ENCODE measurements at places on chromosomes 11 and 22.

GRCh38 chr11:62611705-62612365, 740 bp downstream of the EML3 start:
- DNase-seq = peak; percentile 72

DNA sequence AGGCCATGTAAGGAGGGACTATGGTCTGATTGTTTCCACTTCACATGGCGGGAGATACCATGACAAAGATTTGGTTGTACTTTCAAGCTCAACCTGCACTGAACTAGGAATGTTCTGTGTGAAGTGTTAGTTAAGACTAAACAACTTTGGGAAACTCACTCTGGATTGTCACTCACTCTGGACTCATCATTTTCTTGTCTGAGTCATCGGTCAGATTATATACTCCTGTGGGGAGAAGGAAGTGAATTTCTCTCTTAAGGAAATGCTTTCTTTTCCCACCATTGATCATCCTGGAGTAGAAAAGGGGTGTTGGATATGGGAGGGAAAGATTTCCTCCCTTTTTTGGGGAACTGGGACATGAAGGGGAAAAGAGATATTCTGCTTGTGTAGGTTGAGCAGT, 26.9 kb upstream of the CAT start:
- peak; percentile 71 for DNase-seq

DNA sequence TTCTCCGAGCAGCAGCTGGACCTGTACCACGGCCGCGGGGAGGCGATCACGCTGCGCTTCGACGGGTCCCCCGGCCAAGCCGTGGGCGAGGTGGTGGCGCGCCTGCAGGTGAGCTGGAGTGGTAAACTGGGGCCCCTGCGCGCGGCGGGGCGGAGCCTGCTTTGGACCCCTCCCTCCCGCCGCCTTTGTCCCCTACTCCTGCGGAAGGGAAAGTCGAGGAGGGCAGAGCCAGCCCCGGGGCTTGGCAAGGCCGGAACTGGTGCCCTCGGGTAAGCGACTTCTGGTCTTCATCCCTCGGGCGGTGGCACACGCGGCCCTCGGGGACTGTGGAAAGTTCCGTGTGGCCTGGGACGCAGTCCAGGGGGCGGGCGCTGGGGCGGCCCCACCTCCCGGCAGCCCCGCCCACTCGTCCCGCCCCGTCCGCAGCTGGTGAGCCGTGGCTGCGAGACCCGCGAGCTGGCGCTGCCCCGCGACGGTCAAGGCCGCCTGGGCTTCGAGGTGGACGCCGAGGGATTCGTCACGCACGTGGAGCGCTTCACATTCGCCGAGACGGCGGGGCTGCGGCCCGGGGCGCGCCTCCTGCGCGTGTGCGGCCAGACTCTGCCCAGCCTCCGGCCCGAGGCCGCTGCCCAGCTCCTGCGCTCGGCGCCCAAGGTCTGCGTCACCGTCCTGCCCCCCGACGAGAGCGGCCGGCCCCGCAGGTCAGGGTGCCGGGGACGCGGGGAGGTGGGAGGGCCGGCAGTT, 9.2 kb downstream of the SIPA1 start:
- no peak for DNase-seq

GRCh38 chr11:77523712-77524111, 49.8 kb upstream of the PAK1 start:
- DNase-seq = no peak

DNA sequence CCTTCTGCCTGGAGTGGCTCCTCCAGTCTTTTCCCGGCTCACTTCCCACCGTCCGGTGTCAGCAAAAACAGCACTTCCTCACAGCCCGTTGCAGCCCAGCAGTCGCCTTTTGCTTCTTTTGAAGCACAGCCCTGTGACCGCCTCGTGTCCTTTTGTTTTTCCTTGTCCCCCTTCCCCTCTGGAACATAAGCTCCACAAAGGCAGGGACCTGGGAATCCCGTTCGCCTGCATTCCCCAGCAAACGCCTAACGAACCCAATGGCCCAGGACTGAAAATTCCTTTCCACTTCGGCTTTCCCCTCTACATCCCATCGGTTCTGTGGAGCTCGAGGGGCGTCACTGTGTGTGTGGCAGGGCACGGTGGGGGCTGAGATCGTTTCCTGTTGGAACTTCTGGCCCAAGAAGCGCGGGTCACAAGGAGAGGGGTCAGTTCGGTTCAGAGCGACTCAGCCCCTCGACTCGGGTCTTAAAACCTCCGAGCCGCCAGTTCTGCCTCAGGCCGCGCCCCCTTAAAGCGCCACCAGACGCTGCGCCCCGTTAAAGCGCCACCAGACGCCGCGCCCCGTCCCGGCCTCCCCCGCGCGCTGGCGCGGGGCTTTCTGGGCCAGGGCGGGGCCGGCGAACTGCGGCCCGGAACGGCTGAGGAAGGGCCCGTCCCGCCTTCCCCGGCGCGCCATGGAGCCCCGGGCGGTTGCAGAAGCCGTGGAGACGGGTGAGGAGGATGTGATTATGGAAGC, 841 bp downstream of the RIC8A start:
- peak; percentile 83 for DNase-seq

GRCh38 chr11:36308577-36308976, 12.5 kb downstream of the PRR5L start:
- no peak for DNase-seq

DNA sequence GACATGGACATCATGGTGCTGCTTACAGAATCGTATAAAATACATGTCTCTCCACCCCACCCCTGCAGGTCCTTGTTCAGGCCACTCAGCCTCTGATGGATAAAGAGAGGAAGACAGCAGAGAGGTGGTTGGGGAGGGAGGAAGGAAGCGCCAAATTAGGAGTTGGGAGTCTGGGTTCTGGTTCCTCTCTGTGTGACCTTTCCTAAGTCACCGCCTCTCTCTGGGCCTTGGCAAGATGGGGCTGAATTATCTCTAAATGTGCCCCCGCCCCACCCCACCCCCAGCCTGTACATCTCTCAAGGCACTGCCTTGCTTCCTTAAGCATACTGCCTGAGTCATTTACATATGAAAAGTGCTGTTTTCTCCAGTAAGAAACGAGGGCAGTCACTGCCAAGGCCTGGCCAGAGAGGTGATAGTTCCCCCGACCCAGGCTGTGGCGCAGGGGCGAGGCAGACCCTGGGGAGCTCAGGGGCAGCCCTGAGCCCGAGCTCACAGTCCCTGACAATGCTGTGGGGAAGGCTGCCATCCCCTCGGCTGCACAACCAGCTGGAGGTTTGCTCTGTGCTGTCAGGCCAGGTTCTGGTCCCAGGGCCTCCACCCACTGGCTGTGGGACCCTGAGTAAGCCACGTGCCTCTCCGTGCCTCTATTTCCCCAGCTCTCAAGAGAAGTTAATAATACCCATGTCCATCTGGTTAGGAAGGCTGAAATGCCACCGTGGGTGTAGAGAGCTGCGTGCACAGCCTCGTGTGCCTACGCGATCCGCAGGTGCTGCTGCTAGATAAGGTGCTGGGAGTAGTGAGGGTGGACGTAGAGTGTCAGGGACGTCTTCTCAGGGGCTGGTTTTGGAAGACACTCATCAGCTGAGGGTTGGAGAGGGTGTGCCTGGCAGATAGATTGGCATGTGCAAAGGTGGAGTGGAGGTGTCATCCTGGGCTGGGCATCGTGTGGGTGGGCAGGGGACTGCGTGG, 55.3 kb downstream of the CACNA1I start:
- DNase-seq = no peak

DNA sequence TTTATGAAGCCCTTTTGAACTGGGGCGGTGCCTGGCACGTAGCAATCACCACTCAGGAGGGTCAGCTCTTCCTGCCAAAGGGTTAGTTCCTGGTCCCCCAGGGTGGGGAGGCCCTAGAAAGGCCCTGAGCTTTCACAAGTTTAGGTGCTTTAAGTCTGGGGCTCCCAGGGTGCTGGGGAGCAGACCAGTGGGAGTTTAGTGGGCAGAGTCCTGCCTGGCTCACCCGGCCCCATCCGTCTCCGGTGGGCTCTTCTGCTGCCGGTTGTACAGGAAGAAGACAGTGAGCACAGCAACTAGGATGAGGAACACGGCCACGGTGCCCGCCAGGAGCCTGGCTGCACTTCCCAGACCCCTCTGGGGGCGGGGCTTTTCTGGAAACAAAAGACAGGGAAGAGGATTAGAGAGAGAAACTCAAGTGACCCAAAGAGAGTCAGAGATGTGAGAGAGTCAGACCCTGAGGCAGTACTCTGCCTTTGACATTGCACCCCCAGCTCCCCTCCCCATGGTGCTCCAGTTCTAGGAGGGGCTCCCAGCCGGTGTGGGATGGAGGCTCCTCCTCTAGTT, 89.3 kb downstream of the NECTIN1 start:
- no peak for DNase-seq

- no peak for DNase-seq
Observed at GRCh38 chr11:22479208-22479607, 141.0 kb downstream of the SLC17A6 start.

- DNase-seq = no peak
Observed at GRCh38 chr11:91997226-91997625, 227.4 kb upstream of the FAT3 start.

DNA sequence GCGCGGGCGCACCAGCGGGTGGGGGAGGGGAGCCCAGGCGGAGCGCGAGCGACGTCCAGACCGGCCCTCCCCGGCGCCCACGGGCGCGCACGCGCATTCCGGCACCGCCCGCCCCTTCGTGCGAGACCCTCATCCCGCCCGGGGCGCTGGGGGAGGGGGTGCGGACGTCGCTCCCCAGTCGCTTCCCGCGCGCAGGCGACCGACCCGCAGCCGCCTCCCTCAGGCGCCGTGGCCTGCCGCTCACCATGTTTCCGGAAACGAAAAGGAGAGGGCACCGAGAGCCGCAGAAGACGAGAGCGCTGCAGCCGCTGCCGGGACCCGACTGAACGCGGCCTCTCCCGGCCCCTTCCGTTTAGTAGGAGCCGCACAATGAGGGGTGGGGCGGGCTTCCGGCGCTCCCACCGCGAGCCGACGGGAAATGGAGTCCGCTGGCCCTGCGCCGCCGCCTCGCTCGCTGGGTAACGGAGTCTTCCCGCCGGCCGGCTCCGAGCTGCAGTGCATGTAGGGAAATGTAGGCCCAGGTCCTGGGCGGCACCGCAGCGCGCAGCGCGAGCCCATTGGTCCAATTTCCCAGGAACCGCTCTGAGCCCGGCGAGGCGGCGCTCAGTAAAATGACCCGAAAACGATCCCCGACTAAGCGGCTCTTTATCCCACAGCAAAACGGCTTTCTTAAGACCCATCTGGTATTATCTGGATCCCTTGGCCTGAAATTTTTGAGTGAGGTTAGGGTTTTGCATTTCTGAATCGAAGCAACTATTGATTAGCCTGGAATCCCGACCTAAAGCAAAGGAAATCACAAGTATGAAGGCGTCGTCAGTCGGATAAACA, at the start of gene CFL1:
Gene CFL1 (minus strand): TSS at position 328 of the 828 bp plus-strand sequence. CDS start 81 bp downstream, at position 247.
- DNase-seq = peak; percentile 98

- DNase-seq = no peak
Observed at GRCh38 chr11:18745251-18745650, 19.3 kb upstream of the IGSF22 start.

GRCh38 chr11:17388609-17389210, at the start of gene KCNJ11:
Gene KCNJ11, minus strand, starts transcription at chr11:17388659. Its CDS starts 568 bp downstream, at chr11:17388091.
- no peak for DNase-seq

GRCh38 chr22:29473001-29473400, 7.0 kb upstream of the NEFH start:
- no peak for DNase-seq

DNA sequence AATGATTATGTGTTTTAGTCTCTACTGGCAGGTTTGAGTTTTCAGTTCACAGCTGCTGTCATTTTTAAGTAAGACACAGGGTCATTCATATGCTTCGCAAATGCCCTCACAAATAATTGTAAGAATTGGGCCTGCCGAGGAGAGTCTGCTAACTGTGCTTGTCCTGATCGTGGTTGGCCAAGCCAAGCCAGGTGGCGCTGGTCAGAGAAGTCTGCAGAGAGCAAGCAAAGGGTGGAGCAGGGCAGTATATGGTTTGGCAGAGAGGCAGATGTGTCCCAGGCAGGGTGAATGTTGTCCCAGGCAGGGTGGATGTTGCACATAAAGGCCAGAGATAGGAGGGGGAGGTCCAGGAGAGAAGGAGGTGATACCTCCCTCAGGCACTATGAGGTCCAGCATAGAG, 52.7 kb downstream of the SCN3B start:
- DNase-seq = no peak

DNA sequence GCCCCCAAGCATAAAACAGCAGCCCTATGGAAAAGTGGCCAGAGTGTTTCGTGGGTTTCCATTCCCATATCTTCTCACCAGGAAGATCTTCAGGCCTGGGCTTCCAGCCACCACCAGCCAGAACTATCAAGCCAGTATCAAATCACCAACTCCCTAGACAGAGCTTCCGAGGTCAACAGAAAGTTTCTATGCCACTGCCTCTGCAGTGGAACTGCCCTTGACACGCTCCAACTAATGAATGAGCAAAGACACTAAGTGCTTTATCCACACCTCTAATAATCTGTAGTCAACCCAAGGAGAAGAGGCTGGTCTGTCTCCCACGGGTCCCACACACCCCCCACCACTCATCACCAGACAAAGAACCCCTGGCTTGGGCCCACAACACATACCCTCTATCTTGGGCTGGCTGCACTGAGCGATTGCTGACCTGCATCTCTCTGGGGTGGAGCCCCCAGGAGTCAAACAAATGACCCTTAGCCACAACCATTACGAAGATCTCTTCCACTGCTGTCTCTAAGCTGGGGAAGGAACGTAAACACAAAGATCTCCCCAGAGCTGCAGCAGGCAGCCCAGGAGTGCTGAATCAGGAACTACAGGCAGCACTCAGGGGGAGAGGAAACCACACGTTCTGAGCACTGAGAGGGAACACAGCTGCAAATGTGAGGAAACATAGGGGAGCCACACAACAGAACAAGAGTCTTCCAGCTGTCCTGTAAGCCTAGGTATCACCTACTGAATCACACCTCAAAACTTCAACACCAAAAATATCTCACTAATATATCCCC, 9.7 kb downstream of the OR5AN1 start:
- DNase-seq = no peak

- DNase-seq = no peak
Observed at GRCh38 chr22:36405221-36405661, 17.5 kb upstream of the MYH9 start.

- DNase-seq = no peak
Observed at GRCh38 chr11:126002181-126002580, 56.3 kb downstream of the VSIG10L2 start.

DNA sequence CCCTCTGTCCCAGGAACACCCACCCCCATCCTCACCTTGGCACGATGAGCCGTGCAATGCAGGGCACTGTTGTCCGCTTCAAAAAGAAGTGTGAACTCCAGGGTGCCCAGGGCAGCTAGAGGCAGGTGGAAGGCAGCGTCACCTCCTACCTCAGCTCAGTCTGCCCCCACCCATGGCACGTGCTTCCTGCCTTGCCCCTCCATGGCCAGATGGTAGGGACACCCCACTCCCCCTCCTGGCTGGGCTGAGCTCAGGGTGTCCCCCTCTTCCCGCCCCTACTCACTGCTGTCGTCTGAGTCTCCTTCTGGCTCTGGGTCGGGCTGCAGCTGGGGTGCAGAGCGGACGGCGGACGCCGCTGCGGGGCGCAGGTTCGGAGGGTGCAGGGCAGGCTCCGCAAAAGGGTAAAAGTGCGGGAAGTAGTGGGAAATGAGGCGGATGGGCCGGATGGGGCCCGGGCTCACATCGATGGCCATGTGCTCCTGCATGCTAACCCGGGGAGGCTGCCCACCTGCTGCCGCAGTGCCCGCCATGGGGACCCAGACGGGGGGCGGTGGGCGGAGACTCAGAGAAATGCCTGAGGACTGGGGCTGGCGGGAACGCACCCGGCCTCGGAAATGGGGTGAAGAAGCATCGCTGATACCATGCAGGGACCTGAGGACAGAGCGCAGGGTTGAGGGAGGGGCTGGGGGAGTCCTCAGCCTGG, 9.1 kb downstream of the NDUFV1 start:
- no peak for DNase-seq

GRCh38 chr11:128236506-128237498, 350.6 kb downstream of the ETS1 start:
- DNase-seq = no peak
